Dorsolateral prefrontal cortex (tissue), 122 donors: ENCODE measurements at places on chromosomes 13 and 19. TPM values are rescaled to one million over a fixed set of nuclear protein-coding genes. Genes with fewer than 3 reads are reported as not detected.

DNA sequence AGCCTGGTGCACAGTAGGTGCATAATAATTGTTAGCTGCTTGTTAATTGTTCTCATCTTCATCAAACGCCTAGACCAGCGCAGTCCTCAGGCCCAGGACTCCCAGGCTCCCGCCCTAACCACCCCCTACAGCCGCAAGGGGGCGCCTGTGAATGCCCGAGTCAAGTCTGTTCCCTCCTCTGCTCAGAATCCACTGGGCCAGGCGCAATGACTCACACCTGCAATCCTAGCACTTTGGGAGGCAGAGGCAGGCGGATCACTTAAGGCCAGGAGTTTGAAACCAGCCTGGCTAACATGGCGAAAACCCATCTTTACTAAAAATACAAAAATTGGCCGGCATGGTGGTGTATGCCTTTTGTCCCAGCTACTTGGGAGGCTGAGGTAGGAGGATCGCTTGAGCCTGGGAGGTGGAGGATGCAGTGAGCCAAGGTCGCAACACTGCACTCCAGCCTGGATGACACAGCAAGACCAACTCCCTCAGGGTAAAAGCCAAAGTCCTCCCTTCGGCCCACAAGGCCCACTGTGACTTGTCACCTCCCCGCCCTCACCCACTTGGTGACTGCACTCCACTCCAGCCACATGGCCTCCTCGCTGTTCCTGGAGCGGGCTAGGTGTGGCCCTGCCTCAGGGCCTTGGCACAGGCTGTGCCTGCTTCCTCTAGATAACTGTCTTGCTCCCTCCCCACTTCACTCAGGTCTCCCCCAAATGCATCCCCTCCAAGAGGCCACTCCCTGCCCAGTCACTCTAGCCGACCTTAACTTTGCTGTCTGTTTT, 9.1 kb downstream of the ZNF653 start:
- DNase-seq, result peak; percentile 58

GRCh38 chr19:13640611-13641010, 123.7 kb upstream of the MRI1 start:
- DNase-seq, result no peak

RFPL4A gene
- not detected for total RNA-seq

NANOS2 gene
- total RNA-seq, result not detected

ZNF574 gene
- 17.1 TPM for total RNA-seq

DNA sequence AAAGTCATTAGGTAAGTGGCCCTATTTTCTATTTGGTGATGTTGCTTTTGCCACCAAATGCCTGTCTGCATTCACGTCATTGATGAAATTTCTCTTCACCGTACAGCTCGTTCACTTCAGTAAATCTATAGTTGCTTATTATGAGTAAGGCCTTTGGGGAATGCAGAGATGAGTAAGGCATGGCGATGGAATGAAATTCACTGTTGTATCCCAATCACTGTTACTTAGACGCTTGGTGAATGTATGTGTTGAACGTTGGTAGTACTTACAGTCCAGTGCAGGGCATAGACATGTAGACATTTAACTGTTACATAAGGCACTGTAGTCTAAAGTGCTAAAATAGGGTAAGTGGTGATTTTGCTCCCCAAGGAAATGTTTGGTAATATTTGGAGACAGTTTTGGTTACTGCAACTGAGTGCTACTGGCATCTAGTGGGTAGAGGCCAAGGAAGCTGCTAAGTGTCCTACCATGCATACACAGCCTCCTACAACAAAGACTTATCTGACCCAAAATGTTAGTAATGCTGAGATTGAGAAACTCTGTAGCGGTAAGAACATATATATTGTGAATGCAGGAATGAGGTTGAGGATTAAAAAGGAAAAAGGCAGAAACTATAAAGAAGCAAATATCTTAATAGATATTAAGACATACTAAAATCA, 5.8 kb downstream of the AKAP11 start:
- DNase-seq, result no peak

DNA sequence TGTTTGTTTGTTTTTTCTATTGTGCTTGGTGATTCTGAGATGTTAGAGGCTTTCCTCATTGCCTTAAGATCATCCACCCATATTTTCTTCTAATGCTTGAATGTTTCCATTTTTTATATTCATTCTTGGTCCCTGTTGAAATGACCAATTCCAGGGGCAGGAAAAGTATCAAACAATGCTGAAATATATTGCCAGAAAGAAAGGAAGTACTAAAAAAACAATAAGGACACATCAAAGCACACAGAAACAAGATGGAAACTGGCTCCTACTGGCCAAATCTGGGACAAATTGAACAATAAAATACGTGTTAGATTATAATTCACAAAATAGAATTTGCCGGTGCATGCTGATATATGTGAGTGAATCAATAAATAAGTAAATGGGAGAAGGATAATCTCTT, 23.9 kb downstream of the ZDHHC20 start:
- no peak for DNase-seq

ZNF471 gene
- total RNA-seq, result 46.0 TPM

FFAR2 gene
- not detected for total RNA-seq

- DNase-seq, result no peak
Observed at GRCh38 chr19:49705919-49706318, 15.0 kb downstream of the CPT1C start.

DNA sequence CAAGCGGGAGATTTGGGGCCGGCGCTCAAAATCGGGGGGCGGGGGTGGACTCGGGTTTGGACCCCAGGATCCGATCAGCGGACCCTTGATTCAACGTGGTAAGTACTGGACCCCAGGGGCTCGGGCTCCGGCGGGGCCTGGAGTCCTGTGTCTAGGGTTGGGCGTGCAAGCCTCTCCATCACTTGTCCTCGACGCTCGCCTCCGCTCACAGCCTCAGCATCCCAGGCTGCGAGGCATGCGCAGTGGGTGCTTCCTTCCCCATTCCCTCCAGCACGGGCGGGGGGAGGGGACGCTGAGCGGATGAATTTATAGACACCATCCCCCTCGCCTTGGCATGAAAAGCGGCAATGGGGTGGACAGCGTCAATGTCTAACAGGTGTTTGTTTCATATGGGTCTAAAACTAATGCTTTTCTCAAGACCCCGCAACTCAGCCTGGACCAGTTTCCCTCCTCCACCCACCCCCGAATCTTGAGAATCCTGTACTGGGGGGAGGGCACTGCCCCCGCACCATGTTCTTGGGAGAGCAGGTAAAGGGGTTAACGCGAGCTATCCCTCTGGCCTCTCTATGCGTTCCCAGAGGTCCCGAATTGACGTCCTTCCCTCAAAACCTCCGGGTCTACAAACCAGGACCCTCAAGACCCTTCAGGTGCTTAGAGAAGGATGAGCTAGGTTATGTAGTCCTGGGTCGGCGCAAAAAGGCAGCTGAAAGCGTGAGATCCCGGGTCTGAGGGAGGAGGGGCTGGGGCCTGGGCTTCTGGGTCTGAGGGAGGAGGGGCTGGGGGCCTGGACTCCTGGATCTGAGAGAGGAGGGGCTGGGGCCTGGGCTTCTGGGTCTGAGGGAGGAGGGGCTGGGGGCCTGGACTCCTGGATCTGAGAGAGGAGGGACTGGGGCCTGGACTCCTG, 579 bp downstream of the CPT1C start:
- DNase-seq, result peak; percentile 81

GRCh38 chr13:32428581-32429432, 877 bp upstream of the N4BP2L1 start:
- no peak for DNase-seq

CYP2S1 gene
- 1.9 TPM for total RNA-seq

CGB1 gene
- not detected for total RNA-seq

DNA sequence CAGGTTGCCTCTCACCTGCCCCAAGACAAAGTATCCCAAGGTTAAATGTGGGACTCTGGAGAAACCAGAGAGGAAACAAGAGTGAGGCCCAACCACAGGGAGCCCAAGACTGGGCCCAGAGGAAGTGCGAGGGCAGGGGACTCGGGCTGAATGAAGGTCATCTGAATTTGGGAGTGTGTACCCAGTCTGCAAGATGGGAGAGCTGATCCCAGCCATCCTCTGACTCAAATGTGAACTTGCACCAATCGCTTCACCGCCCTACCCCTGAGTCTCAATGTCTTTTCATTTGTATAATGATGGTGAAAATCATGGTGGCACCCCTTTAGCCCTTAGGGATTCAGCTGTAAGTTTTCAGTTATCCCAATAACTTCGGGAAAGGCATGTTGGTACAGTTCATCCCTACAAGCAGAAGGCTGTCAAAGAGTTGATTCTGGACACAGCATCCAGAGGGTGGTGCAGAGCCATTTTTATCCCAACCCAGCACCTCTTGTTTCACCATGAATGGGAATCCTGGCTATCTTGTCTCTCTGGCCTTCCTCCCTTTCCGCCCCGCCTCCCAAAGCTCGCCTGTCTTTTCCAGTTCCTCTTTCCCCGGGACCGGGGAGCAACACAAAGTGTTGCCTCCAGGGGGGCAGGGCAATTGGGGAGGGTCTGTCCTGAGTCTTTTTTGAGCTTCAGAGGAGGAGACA, 123.4 kb downstream of the NUFIP1 start:
- DNase-seq, result no peak

DNA sequence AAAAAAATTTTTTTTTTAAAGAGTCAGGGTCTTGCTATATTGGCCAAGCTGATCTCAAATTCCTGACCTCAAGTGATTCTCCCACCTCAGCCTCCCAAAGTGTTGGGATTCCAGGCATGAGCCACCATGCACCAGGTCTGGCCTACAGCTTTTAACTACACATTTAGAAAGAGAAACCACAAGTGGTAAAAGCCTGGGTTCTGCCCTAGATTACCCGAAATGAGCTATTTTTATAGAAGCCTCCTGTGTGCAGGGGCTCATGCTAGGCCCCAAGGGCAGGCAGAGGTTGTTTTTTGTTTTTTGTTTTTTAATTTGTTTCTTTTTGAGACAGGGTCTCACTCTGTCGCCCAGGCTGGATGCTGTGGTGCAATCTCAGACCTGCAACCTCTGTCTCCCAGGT, 14.0 kb upstream of the MYADM start:
- DNase-seq, result no peak

PCP2 gene
- not detected for total RNA-seq

DNA sequence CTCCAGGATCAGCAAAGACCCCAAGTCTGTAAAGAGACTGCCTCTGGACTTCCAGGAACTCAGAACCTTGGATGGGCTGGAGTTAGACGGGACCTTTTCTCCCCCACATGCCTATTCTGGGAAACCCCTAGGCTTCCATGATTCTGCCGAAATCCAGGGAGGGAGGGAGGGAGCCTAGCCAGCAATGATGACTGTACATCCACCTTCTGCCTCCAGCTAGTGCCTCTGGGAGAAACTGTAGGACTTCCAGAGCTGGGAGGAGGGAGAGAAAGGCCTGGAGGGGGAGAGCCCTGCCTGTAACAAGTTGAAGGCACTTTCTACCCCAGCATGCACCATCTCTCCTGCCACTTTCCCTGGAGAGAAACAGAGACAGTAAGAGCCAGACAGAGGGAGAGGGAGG, 6.0 kb upstream of the HAS1 start:
- DNase-seq, result no peak

IGFL2 gene
- total RNA-seq, result 2.2 TPM

GRCh38 chr13:71242201-71242600, 624.8 kb downstream of the DACH1 start:
- no peak for DNase-seq

GNG7 gene
- 104 TPM for total RNA-seq

PTPRH gene
- total RNA-seq, result 6.5 TPM

GRCh38 chr13:26255115-26255514, 1.2 kb downstream of the CDK8 start:
- DNase-seq, result no peak

- DNase-seq, result no peak
Observed at GRCh38 chr13:31394506-31394905, 194.7 kb downstream of the B3GLCT start.
